ENCODE measurements at places on chromosomes 11 and 22. TPM values are rescaled to one million over a fixed set of nuclear protein-coding genes. Genes with fewer than 3 reads are reported as not detected.

- DNase-seq: no peak
These were observed 64.8 kb downstream of the PRR5L start for GRCh38 chr11:36360826-36361415.

- DNase-seq: no peak
These were observed 164.0 kb upstream of the RASSF10 start for GRCh38 chr11:12845163-12845562.

DNA sequence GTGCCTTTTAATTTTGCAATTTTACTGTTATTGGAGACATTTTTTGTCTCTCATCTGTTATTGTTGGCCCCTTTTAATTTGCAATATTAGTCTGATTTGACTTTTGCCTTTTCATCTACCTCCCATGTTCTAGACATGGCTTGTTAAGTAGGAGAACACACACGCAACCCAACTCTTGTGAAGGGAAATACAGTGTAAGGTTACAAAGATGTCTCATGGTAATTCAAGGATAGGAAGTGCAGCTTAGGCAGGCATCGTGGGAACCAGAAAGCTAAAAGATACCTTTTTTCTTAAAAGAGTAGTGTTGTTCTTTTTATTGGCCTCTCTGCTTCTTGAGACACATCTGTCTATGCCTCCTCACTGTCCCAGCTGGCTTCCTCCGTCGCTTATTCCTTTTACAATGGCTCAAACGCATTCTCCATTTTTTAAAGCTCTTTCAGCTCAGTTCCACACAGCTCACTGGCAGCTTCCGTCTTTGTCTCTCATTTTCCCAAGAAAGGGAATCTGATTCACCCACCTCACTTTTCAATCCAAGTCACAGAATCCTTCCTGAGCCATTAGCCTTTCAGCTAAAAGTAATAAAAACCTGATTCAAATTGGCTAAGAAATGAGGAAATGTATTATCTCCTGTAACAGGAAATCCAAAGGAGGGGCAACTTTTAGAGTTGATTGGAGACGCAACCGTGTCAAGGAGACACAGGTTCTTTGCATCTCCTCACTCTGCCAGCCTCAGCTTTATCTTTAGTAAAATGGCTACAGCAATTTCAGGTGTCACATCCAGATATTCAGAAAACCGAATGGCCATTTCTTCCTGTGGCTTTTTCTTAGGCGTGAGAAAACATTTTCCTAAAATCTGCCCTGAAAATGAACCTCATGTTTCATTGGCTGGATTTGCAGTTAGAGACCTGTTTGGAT is 57.2 kb downstream of the SIK2 start:
- DNase-seq: no peak

- DNase-seq: no peak
These were observed 125.6 kb downstream of the TRPC6 start for GRCh38 chr11:101458161-101458560.

DNA sequence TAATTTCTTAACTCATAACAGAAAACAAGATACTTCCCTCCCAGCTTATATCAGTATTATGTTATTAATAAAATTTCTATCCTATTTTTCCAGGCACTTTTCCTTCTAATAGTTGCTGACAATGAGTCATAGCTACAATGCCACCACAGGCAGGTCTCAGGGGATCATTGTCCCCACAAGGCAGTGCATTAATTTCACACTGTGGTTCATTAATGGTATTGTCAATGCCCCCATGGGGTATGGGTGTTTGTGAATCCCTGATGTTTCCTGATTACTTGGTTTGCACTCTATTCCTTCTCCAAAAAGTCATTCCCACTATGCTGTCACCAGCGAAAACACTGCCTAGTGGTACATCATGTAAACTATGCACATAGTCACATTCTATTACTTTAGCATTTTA is 345.5 kb upstream of the CTSC start:
- no peak for DNase-seq

DNA sequence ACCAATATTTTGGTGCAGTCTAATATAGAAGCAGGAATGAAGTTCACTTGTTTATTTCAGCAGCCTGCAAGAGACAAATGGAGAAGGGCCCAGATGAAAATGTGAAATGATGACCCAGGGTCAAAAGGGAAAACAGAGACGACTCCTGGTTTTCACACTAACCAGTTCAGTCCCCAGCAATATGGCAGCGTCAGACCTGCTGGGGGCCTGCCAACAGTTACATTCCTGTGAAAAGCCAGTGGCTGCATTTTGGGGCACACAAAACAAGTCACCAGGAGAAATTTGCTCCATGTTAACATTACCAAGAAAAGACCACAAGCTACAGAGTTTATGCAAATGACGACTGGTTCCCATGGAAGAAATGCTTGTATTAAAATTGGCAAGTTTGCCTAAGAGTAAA is 80.2 kb downstream of the CCDC34 start:
- DNase-seq: no peak

DNA sequence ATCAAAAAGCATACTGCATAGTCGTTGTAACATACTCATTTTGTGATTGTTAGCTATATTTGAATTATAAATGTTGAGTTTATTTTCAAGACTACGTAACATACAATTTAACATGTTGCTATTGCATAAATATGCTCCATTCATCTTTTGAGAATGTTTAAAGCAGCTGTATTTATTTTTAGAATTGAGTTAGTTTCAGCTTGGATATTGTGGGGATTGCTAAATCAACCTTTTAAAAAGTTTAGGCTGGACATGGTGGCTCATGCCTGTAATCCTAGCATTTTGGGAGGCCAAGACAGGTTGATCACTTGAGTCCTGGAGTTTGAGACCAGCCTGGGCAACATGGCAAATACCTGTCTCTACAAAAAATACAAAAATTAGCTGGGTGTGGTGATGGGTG is 288.1 kb downstream of the DYNC2H1 start:
- DNase-seq: no peak

DNA sequence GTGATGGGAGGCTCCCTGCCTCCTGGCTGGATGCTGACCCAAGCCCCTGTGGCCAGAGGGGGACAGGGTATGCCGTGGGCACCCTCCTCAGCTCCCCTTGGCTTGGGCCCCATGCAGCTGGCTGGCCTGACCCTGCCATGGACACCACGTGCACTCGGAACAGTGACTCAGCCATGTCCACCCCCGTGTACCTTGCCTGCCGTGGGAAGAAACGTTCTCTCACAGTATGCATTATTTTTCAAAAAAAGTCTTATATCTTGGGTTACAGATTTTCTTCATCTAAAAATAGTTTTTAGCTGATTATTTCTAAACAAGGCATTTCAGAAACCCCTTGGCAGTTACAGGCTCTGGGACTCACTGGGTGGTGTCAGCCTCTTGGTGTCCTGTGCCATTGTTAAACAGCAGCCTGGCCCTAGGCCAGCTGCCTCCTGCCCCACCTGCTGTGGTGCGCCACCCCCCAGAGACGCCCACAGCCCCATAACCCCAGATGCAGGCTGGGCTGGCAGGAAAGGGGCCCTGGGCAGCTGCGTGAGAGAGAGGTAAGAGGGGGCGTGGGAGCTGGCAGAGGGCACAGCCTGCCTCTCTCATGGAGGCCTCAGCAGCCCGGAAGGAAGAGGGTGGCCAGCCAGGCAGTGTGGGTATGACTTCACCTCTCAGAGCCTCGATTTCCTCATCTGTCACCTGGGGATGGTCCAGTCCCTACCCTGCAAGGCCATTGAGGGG is 99.8 kb downstream of the MORC2 start:
- peak; percentile 46 for DNase-seq

DNA sequence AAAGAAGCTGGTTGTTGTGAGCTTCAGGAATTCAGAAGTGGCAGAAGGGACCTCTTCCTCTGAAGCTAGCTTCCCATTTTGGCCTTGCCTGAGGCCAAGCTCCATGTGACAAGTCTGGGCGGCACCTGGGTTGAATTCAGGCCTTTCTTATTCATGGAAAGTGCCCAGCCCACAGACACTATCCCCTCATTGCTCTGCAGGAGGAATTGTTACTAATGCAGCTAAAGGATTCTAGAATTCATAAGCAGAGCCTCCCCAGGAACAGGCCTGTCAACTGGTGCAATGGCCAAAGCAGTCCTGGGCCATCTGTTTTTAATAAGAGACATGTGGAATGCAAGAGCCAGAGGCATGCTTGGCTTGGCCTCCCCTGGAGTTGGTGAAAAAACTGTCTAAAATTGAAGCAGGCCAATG is 71.4 kb downstream of the SLC1A2 start:
- peak; percentile 37 for DNase-seq

DNA sequence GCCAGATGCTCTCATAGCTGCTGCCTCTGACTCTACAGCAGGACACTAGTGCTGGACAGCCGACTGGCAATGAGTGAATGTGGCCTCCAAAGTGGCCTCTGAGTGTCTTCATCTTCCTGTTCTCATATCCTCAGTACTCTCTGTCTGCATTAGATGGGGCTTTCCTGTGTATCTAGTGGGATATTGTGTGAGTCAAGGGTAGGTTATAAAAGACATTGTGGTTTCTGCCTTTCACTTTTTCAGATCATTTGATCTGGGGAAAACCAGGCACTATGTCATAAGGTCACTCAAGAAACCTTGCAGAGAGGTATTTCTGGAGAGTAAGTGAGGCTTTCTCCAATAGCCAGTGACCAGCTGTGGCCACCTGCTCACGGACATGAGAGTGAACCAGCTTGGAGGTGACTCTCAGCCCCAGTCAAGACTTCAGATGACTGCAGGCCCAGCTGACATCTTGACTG is 333.6 kb upstream of the NCAM1 start:
- DNase-seq: no peak

DNA sequence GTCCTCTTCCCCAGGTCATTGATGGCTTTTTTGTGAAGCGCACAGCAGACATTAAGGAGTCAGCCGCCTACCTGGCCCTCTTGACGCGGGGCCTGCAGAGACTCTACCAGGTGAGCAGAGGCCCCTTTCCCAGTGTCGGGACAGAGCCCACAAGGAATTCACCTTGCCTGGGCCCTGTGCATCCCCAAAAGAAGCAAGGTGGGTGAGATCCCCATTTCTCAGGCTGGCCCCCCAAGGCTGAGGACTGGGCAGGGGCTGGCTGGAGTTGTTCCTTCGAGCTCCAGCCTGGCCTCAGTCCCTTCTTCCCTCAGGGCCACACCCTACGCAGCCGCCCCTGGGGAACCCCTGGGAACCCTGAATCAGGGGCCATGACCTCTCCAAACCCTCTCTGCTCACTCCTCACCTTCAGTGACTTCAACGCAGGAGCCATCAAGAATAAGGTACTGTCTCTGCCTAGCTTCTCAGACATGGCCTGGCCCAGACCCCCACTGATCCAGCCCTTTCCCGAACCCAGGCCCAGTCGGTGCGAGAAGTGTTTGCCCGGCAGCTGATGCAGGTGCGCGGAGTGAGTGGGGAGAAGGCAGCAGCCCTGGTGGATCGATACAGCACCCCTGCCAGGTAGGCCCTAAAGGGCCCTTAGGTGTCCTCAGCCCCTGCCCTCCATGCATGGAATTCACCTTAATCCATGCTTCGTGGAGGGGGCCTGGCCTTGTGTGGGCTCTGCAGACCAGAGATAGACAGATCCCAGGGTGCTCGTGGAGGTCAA is 4.7 kb downstream of the MUS81 start:
- peak; percentile 53 for DNase-seq

Gene PNPLA5
- polyA plus RNA-seq: not detected

Gene GSC2
- polyA plus RNA-seq: not detected

Gene CLMP
- polyA plus RNA-seq: 1.7 TPM

Gene GALNT18
- polyA plus RNA-seq: 7.5 TPM

Gene GAL
- polyA plus RNA-seq: not detected

Gene SPDYC
- not detected for polyA plus RNA-seq

Gene KIRREL3
- polyA plus RNA-seq: not detected

Gene TXN2
- 109 TPM for polyA plus RNA-seq

Gene PATE4
- polyA plus RNA-seq: not detected
